ENCODE measurements at places on chromosomes 7 and 10. TPM values are rescaled to one million over a fixed set of nuclear protein-coding genes. Genes with fewer than 3 reads are reported as not detected.

The CDNF gene
- total RNA-seq = 0.32 TPM

The ATOH7 gene
- total RNA-seq = not detected

The HTR7 gene
- 1.2 TPM for total RNA-seq

The PTEN gene
- 93.9 TPM for total RNA-seq

The CYCS gene
- 56.9 TPM for total RNA-seq

The SFMBT2 gene
- total RNA-seq = 0.22 TPM

- peak; percentile 86 for DNase-seq
Observed at GRCh38 chr7:151059367-151060112, at the start of gene SLC4A2. SLC4A2 (plus strand) TSS chr7:151059589; CDS start chr7:151061988, 2,399 bp downstream.

- DNase-seq = no peak
Observed at GRCh38 chr7:143360788-143361551, 1.5 kb downstream of the FAM131B start.

DNA sequence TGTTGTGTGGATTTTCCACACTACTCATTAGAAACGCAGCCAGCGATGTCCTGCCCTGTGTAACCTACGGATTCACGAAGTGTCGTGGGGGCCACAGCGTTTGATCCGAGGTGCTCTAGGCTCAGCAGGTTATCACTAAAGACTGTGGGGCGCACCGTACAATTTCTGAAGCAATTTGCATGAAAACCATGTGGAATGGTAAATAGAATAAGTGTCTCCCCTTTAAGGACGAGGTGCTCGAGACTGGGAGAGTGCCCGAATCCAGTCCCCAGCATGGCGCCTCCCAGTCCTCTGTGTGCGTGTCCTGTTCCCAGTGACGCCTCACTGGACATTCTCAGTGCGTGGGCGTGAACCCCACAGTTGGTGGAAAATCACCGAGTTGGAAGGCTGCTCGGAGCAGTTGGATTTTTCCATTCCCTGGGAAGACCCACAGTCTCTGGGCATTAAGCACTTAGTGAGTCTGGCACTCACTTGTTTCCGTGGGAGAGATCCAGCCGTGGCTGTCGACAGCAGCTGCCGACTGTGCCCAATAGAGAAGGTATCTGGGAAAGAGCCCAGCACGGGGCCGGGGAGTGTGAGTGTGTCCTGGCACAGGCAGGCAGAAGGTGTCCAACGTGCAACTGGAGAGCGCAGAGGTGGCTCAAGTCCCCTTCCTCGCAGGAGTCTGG lies 37.0 kb downstream of the PFKP start:
- no peak for DNase-seq

GRCh38 chr7:98418636-98419315 lies 17.9 kb upstream of the BAIAP2L1 start:
- DNase-seq = peak; percentile 99

GRCh38 chr7:7732621-7733281 lies 14.3 kb upstream of the RPA3 start:
- peak; percentile 72 for DNase-seq

DNA sequence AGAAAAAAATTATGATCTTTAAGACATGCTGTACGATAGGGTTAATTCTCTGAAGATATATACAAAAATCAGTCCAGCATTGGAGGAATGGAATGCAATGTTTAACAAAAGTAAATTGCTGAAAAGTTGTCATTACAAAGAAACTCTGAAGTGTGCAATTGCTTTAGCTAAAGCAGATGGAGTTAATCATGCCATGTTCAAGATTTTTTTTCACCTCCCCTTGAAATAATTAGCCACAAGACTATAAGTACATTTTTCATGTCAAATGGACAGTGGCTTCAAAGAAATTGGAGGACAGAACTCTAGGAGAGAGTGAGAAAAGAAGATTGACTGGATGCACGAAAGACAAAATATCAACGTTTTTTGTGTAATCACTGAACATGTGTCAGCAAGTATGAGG lies 63.1 kb upstream of the MEOX2 start:
- DNase-seq = peak; percentile 3

DNA sequence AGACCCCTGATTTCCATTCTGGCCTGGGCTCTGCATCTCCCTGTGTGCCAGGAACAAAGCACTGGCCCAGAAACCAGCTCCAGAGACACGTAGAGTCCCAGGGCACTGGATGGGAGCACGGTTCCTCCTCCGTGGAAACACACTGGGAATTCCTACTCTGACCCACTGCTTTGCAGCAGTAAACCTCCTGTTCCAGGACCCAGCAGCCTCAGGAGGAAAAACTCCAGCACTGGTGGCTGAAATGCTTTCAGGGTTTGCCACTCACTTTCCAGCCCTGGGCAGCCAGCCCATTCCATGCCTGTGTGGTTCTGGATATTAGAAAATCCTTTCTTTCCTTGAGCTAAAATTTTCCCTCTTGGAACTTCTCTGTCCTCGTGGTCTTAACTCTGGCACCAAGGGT lies 58.0 kb downstream of the FAM171A1 start:
- no peak for DNase-seq

- DNase-seq = no peak
Observed at GRCh38 chr7:95976369-95977060, 204.2 kb downstream of the DYNC1I1 start.

DNA sequence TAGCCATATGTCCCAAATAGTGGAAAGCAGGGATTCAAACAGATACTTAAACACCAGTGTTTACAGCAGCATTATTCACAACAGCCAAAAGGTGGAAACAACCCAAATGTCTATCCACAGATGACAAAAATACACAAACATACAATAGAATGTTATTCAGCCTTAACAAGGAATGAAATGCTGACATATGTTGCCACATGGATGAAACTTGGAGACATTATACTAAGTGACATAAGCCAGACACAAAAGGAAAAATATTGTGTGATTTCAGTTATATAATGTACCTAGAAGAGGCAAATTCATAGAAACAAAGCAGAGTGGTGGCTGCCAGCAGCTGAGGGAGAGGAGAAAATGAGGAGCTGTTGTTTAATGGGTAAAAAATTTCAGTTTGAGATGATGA lies 533.9 kb upstream of the FZD8 start:
- DNase-seq = no peak

DNA sequence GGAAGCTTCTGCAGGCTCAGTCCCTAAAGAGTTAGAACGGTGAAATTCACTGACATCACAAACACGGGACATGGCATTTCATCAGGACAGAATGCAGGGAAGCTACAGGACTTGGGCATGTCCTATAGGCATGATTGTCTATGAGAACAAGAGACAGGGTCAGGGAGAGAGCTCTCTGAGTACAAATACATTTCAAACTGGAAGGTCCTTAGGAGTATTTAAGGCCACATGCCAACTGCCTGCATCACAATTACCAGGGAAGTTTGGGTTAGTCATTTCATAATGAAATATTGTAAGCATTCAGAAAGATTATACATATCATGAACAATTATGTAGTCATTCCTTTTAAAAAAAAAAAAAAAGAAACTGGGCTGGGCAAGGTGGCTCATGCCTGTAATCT lies 71.3 kb downstream of the CREB3L2 start:
- peak; percentile 94 for DNase-seq

- DNase-seq = peak; percentile 71
Observed at GRCh38 chr10:103276896-103277712, at the start of gene INA. INA (plus strand) TSS chr10:103277138; CDS start chr10:103277212, 74 bp downstream.

GRCh38 chr7:29397398-29397797 lies 166.2 kb upstream of the PRR15 start:
- no peak for DNase-seq

DNA sequence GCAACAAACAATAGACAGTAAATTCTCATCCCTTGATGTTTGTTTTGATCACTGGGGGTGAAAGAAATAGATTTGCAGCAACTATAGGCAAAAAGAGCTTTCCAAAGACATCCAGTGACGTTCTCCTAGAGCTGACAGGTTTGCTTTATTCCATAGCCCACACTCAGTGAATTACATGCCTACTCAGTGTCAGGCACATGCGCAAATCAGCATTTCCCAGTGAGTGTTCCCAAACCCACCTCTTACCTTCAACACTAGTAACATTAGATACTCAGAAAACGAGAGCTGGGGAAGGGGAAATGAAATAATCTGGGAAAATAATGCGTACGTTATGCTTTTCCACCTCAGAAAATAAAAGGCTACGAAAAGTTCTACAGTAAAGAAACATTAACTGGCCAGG lies 144.1 kb downstream of the CPEB3 start:
- DNase-seq = no peak

GRCh38 chr7:111960984-111961383 lies 245.2 kb downstream of the DOCK4 start:
- no peak for DNase-seq

DNA sequence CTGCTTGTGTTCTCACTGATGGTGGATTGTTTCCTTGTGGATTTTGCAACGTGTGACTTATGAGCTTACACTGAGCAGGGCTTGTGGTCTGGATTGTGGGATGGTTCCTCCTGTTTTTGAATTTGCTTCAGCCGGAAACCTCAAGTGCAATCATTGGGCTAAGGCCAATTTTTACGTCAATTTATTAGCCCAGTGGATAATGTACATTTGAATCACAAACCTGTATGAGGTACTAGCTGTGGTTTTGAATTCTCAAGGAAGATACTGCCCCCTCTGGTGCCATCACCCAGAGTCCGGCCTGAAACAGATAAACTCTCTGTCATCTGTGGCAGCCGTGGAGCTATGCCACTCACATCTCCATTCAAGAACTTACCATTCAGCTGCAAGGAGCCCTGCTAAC lies 7.3 kb upstream of the ZNF777 start:
- DNase-seq = no peak

- peak; percentile 61 for DNase-seq
Observed at GRCh38 chr10:34049887-34050286, 715.4 kb upstream of the NRP1 start.

GRCh38 chr7:96836456-96836855 lies 126.8 kb upstream of the SEM1 start:
- DNase-seq = no peak

DNA sequence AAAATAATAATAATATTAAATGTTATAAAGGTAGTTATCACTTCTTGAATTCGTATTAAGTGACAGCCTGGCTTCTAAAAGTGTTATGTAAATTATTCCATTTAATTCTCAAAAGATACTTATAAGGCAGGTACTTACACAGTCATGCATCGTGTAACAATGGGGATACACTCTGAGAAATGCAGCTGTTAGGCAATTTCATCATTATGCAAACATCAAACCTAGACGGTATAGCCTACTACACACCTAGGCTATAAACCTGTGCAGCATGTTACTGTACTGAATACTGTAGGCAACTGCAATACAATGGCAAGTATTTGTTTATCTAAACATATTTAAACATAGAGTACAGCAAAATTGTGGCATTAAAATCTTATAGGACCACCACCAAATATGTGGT lies 1.5 kb downstream of the IFIT1 start:
- no peak for DNase-seq

- DNase-seq = no peak
Observed at GRCh38 chr7:98686466-98687080, 69.5 kb downstream of the NPTX2 start.

- peak; percentile 88 for DNase-seq
Observed at GRCh38 chr10:93991596-93992284, 2.0 kb upstream of the PLCE1 start.

- DNase-seq = no peak
Observed at GRCh38 chr10:34612938-34613337, 202.2 kb downstream of the PARD3 start.

All from GM23248 (cell line).